ENCODE measurements at places on chromosomes 11 and 22.

DNA sequence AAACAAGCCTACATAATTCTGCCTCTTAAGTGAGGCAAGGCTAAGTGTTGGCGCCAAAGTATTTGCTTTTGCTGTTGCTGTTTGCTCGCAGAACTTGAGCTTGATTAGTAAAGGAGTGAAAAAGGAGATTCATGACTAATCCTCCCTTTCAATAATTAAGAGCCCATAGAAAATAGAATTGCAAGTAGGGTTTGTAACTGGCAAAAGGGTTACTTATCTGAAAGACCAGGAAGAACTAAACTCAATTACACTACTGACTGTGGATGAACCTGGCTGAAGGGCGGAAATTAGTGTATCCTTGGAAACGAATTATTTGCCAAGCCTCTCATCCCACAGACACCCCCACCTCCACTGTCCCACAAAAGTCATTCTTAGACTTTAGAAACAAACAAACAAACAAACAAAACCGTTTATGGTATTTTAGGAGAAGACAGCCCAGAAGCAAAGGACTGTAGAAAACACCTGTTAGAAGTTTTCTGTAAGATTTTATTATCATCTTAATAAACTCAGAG lies 411 bp upstream of the EXPH5 start:
- DNase-seq: no peak

DNA sequence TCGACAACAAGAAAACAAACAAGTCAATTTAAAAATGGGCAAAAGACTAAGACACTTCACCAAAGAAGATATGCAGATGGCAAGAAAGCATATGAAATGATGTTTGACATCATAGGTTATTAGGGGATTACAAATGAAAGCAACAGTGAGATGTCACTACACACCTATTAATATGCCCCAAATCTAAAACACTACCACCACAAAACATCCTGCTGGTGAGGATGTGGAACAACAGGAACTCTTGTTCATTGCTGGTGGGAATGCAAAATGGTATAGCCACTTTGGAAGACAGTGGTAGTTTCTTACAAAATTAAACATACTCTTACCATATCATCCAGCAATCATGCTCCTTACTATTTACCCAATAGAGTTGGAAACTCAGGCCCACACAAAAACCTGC lies 29.0 kb downstream of the PRRG4 start:
- DNase-seq: no peak

DNA sequence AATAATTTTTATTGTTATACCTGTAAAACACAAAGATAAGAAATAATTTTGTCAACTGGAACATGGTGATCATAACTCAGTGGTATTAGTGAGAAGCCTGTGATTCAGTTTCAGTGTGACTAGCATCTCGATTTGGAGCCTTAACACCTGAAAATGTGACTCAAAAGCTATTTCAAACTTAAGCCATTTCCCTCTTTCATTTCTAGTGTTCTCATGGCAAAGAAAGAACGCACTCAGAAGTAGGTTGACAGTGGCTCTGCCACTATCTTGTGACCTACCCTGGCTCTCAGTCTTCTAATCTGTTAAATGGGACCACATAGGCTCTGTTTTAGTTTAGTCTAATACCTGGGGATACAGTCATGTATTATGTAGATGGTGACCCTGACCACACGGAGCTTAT lies 62.7 kb downstream of the ISX start:
- no peak for DNase-seq

GRCh38 chr11:3213659-3214419 lies 4.8 kb downstream of the MRGPRG start:
- DNase-seq: no peak

DNA sequence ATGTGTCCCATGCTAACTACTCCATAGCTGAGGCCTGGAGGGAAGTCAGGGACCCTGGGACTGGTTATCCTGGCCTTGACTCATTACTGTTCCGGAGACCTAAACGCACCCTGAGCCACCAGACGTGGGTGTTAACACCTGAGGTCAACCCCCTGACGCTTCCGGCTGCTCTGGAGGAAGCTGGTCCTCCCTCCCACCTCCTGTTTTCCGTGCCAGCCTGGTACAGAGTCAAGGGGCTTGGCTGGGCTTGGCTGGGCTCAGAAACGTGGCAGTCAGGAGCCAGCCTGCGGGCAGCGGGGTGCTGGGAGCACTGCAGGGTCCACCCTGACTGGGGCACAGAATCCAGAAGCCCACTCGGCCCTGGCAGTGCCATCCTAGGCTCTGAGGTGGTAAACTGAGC lies 2.6 kb downstream of the TMPRSS4 start:
- no peak for DNase-seq

DNA sequence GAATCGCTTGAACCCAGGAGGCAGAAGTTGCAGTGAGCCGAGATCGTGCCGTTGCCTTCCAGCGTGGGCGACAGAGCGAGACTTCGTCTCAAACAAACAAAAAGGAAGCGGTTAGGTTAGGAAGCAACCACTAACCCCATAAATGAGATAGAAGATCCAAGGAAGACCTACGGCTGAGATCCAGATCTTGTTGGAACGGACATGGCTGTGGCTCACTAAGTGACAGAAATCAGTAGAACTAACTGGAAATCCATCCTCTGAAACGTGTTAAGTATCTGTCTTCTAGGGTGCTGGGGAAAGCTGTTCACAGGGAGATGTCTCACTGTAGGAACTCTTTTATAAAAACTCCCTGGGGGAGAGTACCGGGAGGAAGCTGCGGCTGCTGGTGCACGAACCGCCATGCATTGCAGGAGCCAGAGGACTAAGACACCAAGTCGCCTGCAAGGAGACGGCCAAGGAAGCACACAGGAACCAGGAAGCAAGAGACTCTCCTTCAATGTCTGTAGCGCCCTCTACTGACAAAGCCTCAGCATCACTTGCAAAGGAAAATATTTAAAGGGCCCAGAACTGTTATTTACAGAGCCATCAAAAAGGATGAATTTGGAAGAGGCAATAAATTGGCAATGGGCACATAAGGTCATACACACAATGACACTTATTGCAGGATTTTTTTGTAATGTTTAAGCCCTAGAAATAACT lies 16.9 kb upstream of the SPTY2D1 start:
- no peak for DNase-seq

DNA sequence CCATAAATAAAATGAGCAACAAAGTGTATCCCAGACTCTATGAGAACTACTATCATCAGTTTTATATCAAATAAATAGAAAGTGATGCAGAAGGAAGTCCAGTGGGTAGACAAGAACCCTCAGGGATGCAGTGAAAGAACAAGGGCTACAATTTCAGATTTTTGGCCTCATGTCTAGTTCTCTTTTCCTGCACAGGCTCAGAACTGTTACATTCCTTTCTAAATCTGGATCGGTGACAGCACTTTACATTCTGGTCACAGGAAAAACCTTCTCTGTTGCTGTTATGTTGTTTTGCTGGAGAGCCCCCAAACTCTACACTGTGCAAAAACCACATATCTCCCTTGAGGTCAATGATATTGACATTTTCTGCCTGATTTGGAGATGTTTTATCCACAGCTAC lies 108.8 kb upstream of the ANO5 start:
- no peak for DNase-seq

- no peak for DNase-seq
These were observed 1.5 kb downstream of the BCR start for GRCh38 chr22:23181721-23182308.

DNA sequence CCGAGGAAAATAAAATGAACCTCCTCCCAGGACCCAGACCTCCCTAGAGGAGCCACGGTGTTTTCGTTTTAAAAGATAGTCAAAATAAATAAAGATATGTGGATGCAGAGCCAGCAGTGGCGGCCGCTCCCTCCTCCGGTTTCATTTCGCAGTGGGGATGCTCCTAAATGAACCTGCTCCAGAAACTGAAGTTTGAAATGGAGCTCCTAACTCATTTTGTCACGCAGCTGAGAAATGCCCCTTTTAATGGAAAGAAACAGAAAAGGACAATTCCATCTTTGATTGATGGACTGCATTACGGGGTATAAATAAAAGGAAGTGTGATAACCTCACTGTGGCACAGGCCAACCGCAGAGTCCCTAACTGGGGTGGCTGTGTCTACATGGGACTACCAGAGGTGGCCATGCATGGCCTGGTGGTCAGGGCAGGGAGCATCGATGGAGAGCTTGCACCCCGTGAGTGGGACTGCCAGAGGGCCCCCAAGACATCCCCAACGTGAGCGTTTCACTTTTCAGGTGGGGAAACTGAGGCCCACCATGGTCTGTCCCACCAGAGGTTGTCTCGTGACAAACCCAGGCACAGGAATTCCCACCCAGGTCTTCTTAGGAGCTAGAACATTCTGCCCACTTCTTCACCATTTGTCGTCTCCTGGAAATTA lies 426.6 kb downstream of the BRD1 start:
- no peak for DNase-seq

DNA sequence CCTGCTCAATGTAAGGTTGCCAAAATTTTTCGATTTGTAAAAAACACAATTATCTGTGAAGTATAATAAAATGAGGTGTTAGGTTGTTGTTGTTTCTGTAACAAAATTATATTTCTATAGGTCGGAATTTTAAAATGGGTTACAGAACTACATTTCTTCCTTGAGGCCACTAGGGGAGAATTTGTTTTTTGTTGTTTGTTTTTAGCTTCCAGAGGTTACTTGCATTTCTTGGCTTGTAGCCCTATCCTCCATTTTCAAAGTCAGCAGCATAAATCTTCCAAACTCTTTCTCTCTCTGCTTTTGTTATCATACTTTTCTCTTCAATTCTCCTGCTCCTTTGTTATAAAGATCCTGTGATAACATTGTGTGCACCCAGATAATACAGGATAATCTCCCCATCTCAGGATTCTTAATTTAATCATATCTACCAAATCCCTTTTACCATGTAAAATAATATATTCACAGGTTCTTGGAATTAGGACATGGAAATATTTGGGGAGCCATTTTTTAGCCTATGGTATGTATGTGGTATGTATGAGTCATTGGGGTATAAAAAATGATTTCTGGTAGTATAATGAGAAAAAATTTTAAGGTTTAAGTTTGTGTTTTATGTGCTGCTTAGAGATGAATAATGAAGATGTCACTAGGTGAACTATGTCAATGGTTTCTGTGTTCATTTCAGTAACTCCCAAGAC lies 9.4 kb upstream of the PATL1 start:
- DNase-seq: no peak

- DNase-seq: no peak
These were observed 26.5 kb downstream of the ATXN10 start for GRCh38 chr22:45698094-45698493.

GRCh38 chr22:47976219-47976618 lies 1213.8 kb downstream of the TBC1D22A start:
- no peak for DNase-seq

- no peak for DNase-seq
These were observed 267.2 kb downstream of the NTM start for GRCh38 chr11:131637469-131638175.

- no peak for DNase-seq
These were observed 172.6 kb upstream of the LUZP2 start for GRCh38 chr11:24324211-24324610.

DNA sequence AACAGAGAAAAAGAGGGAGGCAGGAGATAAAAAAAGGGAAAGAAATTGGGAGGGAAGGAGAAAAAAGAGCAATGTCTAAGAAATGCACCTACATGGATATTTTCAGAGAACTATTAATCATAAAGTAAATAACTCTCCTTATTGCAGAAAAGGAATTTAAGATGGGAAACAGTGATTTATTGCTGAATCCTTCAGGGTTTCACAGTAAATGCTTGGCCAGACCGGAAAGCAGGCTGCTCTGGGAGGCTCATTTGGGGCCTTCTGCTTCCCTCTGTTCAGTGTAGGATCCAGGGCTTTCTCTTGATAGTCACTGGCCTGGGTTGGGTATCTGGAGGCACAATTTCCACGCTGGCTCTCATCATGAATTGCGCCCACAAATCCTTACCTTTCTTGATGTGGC lies 324.3 kb upstream of the SORL1-AS1 start:
- DNase-seq: no peak

DNA sequence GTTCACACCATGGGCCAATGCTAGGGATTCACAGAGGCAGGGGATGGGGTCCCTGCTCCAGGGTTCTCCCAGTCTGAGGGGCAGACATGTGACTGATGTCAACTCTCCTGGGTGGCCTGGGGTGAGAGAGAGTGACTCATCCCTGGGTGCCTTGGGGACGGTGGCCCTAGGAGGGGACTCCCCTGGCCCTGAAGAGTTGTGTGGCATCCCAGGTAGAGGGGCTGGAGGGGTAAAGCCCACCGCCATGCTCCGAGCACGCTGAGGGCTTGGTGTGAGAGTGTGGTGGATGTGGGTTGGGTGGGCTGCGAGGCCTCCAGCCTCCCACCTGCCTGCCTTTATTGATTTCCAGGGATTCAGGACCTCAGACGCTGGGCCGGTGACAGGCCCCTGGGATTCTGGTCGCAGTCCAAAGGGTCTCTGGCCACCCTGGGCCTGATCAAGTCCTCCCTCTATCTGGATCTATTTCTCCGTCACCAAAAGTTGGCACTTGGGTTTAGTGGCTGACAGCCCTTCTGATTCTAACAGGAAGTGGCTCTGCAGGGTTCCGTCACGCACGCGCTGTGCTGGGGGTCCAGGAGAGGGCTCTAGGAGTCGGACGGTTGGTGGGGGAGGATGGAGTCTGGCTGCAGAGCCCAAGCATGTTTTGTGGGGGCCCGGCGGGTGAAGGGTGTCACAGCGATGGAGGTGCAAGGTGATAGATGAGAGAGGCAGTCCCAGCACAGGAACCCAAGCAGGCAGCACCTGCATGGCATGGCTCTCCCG lies 27.3 kb upstream of the WNT7B start:
- no peak for DNase-seq

- DNase-seq: no peak
These were observed at the start of gene CCDC89 for GRCh38 chr11:85685820-85686459. TSS of gene CCDC89 (minus strand) at chr11:85686195. CDS start at chr11:85686130, 65 bp downstream.

GRCh38 chr11:101686514-101686913 lies 102.7 kb upstream of the TRPC6 start:
- DNase-seq: no peak

GRCh38 chr11:117986981-117987574 lies 884 bp downstream of the IL10RA start:
- no peak for DNase-seq

DNA sequence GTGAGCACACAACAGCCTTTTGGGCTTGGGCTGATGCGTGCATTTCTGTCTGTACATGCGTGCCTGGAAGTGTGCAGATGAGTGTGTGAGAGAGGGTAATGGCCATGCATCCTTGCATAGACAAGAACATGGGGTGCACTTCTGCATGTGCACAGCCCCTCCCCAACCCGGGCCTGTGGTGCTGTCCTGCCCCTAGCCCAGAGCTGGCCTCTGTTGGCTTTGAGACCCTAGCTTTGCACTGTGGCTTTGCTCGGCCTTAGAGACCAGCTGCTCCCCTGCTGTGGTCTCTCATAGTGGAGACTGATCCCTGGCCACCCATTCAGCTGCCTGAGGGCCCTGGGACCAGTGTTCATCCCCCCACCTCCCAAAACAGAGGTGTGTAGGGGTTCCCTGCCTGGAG lies 25.4 kb downstream of the ST3GAL4 start:
- no peak for DNase-seq

DNA sequence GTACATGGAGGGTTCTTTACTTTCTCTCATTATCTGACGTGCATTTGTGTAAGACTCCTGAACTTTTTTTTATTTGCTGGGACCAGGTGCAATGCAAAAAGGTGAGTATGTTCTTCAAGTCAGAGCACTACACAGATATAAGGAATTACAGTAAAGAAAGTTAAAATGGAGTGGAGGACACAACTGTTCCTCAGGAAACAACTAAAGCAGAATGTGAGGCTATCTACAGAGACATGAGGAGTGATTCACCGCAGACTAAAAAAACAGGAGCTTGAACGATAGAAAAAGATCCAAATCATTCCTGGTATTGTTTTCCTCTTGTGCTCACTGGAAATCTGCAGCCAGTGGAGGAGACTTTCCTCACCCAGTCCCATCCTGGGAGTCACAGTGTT lies 106.2 kb downstream of the ABTB2 start:
- no peak for DNase-seq

Measured in activated T-cell treated with anti-CD3 and anti-CD28 coated beads for 1 hour (primary cell).